Osteoblast (primary cell): ENCODE measurements at places on chromosomes 4 and X. TPM values are rescaled to one million over a fixed set of nuclear protein-coding genes. Genes with fewer than 3 reads are reported as not detected.

- peaks cover 40% of the 10 kb centered on the region for H3K27me3 ChIP-seq
- no peak overlapping the region for H3K27ac ChIP-seq
- H3K36me3 ChIP-seq, result no peaks in the 10 kb centered on the region
These were observed 4.7 kb downstream of the NKX1-1 start for GRCh38 chr4:1401409-1402020.

- no peaks in the 10 kb centered on the region for H3K36me3 ChIP-seq
- no peak overlapping the region for H3K4me3 ChIP-seq
- no peaks in the 10 kb centered on the region for H3K27me3 ChIP-seq
- no peak overlapping the region for H3K27ac ChIP-seq
- DNase-seq, result peak; percentile 78
- H3K4me1 ChIP-seq, result no peaks in the 10 kb centered on the region
These were observed 214.5 kb downstream of the KIT start for GRCh38 chr4:54872261-54872660.

GRCh38 chr4:94477227-94477626 lies 25.5 kb downstream of the PDLIM5 start:
- no peak for DNase-seq
- H3K4me3 ChIP-seq, result no peak overlapping the region
- peak overlapping the region; percentile 34 for H3K27ac ChIP-seq
- H3K27me3 ChIP-seq, result no peaks in the 10 kb centered on the region
- no peaks in the 10 kb centered on the region for H3K36me3 ChIP-seq

The ABLIM2 gene
- 0.29 and 0.36 TPM in 2 replicates for total RNA-seq

The MSX1 gene
- total RNA-seq, result 2.9 and 3.8 TPM in 2 replicates

The RTL3 gene
- under 0.01 TPM in 1 of 2 replicates, not detected in the other for total RNA-seq

GRCh38 chr4:13601848-13602247 lies 25.7 kb downstream of the BOD1L1 start:
- no peak overlapping the region for H3K4me3 ChIP-seq
- no peak overlapping the region for H3K27ac ChIP-seq
- DNase-seq, result no peak
- peaks cover 6% of the 10 kb centered on the region for H3K4me1 ChIP-seq

DNA sequence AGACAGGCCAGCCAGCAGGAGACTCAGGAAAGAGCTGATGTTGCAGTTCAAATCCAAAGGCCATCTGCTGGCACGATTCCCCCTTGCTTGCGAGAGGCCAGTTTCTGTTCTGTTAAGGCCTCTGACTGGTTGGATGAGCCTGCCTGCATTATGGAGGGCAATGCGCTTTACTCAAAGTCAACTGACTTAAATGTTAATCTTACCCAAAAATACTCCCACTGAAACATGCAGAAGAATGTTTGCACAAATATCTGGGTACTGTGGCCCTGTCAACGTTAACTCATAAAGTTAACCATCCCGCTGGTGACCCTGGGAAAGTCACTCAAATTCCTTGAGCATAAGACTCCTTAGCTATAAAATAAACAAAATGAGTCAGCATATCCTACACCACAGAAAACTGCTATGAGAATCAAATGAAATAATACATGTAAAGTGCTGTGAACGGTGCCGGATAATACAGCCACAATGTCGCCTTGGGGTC lies 326.4 kb downstream of the EVC2 start:
- no peaks in the 10 kb centered on the region for H3K27me3 ChIP-seq
- H3K27ac ChIP-seq, result peak overlapping the region; percentile 55
- no peak overlapping the region for H3K4me3 ChIP-seq
- H3K4me1 ChIP-seq, result peaks cover 20% of the 10 kb centered on the region
- DNase-seq, result peak; percentile 89

- no peak for DNase-seq
- H3K27me3 ChIP-seq, result no peaks in the 10 kb centered on the region
- no peaks in the 10 kb centered on the region for H3K4me1 ChIP-seq
These were observed 43.2 kb downstream of the AKAP4 start for GRCh38 chrX:50157545-50158135.

DNA sequence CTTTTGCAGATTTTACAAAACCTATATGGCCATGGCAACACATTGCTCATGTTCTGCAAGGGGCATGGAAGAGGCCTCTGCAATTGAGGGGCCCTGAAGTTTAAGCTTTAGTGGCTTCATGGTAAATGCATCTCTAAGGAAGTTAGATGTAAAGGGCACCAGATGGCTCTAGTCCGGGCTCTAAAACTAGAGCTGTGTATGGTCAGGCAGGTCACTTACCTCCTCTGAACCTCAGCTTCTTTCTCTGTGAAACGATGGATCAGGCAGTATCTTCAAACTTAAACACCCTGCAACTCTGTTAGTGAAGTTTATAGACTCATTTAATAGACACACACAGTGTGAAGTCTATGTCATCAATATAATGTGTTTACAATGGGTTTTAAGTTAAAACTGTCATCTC lies 10.0 kb downstream of the MAGEB17 start:
- H3K4me3 ChIP-seq, result no peak overlapping the region
- H3K27ac ChIP-seq, result no peak overlapping the region
- H3K4me1 ChIP-seq, result no peaks in the 10 kb centered on the region

The MBNL3 gene
- 1.8 and 2.9 TPM in 2 replicates for total RNA-seq

The P2RY10 gene
- not detected in 2 replicates for total RNA-seq

DNA sequence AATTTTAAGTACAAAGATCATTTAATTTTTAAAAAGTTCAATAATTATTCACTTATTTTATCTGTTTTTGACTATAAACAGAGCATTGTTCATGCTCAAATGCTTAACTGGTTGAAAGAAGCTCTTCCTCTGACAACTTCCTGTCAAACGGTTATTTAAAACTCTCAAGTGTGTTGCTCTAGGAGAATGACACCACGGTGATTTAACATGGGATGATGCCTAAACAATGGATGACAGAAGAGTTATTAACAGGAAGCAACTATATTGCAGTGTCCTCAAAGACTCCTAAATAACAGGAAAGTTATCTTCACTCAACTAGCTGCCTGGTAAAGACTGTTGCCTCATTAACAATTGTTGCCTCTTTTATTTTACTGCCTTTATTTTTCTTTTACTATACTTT lies 509.6 kb downstream of the PACRGL start:
- H3K4me3 ChIP-seq, result no peak overlapping the region
- H3K27me3 ChIP-seq, result no peaks in the 10 kb centered on the region
- no peaks in the 10 kb centered on the region for H3K4me1 ChIP-seq
- H3K36me3 ChIP-seq, result no peaks in the 10 kb centered on the region
- H3K27ac ChIP-seq, result no peak overlapping the region

- H3K27me3 ChIP-seq, result no peaks in the 10 kb centered on the region
- H3K36me3 ChIP-seq, result no peaks in the 10 kb centered on the region
- no peaks in the 10 kb centered on the region for H3K4me1 ChIP-seq
These were observed 572.0 kb downstream of the INPP4B start for GRCh38 chr4:142274137-142274536.

The HELT gene
- total RNA-seq, result not detected in 2 replicates

- H3K27me3 ChIP-seq, result peaks cover 64% of the 10 kb centered on the region
- DNase-seq, result peak; percentile 35
- peak within 1 kb of the TSS; percentile 75 for H3K4me3 ChIP-seq
These were observed at the start of gene BTC for GRCh38 chr4:74794382-74795010. TSS of gene BTC (minus strand) at chr4:74794523. CDS start at chr4:74794325, 198 bp downstream.

The BEX1 gene
- 4.4 and 4.7 TPM in 2 replicates for total RNA-seq

- no peak overlapping the region for H3K4me3 ChIP-seq
- no peak for DNase-seq
- H3K27ac ChIP-seq, result no peak overlapping the region
These were observed 43.0 kb downstream of the SEPSECS start for GRCh38 chr4:25117274-25117673.

- DNase-seq, result peak; percentile 68
- H3K4me3 ChIP-seq, result no peak overlapping the region
- no peak overlapping the region for H3K27ac ChIP-seq
- no peaks in the 10 kb centered on the region for H3K4me1 ChIP-seq
- peaks cover 9% of the 10 kb centered on the region for H3K27me3 ChIP-seq
These were observed 13.5 kb downstream of the MSANTD1 start for GRCh38 chr4:3262208-3263052.

DNA sequence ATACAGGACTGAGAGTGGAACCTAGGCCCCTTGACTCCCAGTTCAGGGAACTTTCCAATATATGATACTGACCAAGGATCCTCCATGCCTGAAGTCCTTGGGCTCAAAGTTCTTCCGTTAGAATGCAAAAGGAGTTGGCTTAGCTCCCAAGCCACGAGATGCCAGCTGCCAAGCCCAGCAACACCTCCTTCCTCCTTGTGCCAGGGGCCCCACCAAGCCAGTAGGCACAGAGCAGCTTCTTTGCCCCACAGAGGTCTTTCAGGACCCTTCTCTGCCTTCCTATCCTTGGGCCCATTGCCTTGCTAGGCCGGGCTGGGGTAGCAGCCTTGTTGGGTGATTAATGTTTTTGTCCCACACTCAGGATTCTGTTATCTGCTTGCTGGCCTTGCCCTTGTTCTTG lies 105.6 kb downstream of the EFNB1 start:
- no peak for DNase-seq
- H3K36me3 ChIP-seq, result no peaks in the 10 kb centered on the region
- peaks cover 40% of the 10 kb centered on the region for H3K4me1 ChIP-seq

GRCh38 chr4:15719506-15719905 lies 16.6 kb downstream of the BST1 start:
- no peak overlapping the region for H3K27ac ChIP-seq
- no peaks in the 10 kb centered on the region for H3K27me3 ChIP-seq
- DNase-seq, result no peak
- H3K4me3 ChIP-seq, result no peak overlapping the region
- H3K4me1 ChIP-seq, result peaks cover 28% of the 10 kb centered on the region

The AKAP4 gene
- total RNA-seq, result not detected in 2 replicates

The SPACA5 gene
- not detected in 2 replicates for total RNA-seq

GRCh38 chr4:107743532-107743931 lies 23.5 kb upstream of the PAPSS1 start:
- peaks cover 14% of the 10 kb centered on the region for H3K4me1 ChIP-seq
- no peak for DNase-seq
- no peak overlapping the region for H3K27ac ChIP-seq
- H3K4me3 ChIP-seq, result no peak overlapping the region
- H3K27me3 ChIP-seq, result no peaks in the 10 kb centered on the region
- H3K36me3 ChIP-seq, result no peaks in the 10 kb centered on the region

GRCh38 chr4:4349867-4350266 lies 37.0 kb upstream of the NSG1 start:
- H3K36me3 ChIP-seq, result no peaks in the 10 kb centered on the region
- no peaks in the 10 kb centered on the region for H3K4me1 ChIP-seq
- DNase-seq, result no peak
- H3K27ac ChIP-seq, result no peak overlapping the region
- no peak overlapping the region for H3K4me3 ChIP-seq
- peaks cover 11% of the 10 kb centered on the region for H3K27me3 ChIP-seq

- no peak overlapping the region for H3K27ac ChIP-seq
- no peaks in the 10 kb centered on the region for H3K4me1 ChIP-seq
- H3K36me3 ChIP-seq, result peaks cover 4% of the 10 kb centered on the region
- no peak for DNase-seq
- H3K27me3 ChIP-seq, result no peaks in the 10 kb centered on the region
- H3K4me3 ChIP-seq, result no peak overlapping the region
These were observed 90.2 kb downstream of the TET2 start for GRCh38 chr4:105236916-105237311.

The NAP1L3 gene
- 12.4 and 14.1 TPM in 2 replicates for total RNA-seq

The SHISA3 gene
- total RNA-seq, result not detected in 2 replicates

GRCh38 chr4:185764876-185765275 lies 47.1 kb downstream of the SORBS2 start:
- H3K27ac ChIP-seq, result no peak overlapping the region
- H3K27me3 ChIP-seq, result no peaks in the 10 kb centered on the region
- no peak overlapping the region for H3K4me3 ChIP-seq
- DNase-seq, result no peak
- H3K4me1 ChIP-seq, result peaks cover 12% of the 10 kb centered on the region

GRCh38 chrX:39650768-39651347 lies 446.9 kb downstream of the BCOR start:
- no peaks in the 10 kb centered on the region for H3K36me3 ChIP-seq
- H3K4me3 ChIP-seq, result no peak overlapping the region
- H3K27ac ChIP-seq, result no peak overlapping the region

The HPGDS gene
- not detected in 2 replicates for total RNA-seq

- no peaks in the 10 kb centered on the region for H3K4me1 ChIP-seq
- no peak overlapping the region for H3K4me3 ChIP-seq
- H3K27me3 ChIP-seq, result no peaks in the 10 kb centered on the region
- DNase-seq, result no peak
- no peak overlapping the region for H3K27ac ChIP-seq
- H3K36me3 ChIP-seq, result no peaks in the 10 kb centered on the region
These were observed 447.3 kb downstream of the C4orf33 start for GRCh38 chr4:129543299-129543698.

The VEGFD gene
- under 0.01 and 0.36 TPM in 2 replicates for total RNA-seq

DNA sequence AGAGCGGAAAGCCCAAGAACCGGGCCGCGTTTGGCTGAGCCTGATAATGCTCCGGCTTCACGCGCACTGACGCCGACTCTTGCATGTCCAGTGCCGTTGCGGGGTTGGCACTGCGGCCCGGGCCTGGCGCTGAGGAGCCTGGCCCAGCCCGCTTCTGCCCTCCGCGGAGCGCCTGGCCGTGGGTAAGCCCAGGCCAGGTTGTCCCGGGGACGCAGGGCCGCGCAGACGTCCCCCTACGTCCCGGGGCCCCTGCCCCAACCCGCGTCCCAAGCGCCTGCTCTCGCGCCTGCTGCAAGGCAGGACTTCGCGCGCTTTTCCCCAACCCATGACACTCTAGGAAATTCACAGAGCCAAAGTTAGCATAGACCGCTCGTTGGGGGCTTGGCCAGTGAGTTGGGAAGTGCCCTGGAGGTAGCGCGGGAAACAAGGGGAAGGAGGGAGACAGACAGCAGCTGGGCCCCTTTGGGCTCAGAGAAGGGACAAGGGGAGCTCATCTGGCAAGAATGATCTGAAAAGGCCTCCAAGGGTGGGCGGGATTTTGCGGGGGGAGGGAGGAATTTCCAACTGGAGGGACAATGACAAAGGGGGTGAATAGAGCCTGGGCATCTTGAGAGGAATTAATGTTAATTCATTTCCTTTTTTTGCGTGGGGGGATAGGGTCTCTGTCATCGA lies 665 bp upstream of the LRPAP1 start:
- peaks cover 15% of the 10 kb centered on the region for H3K4me1 ChIP-seq
- peak overlapping the region; percentile 95 for H3K4me3 ChIP-seq
- peaks cover 4% of the 10 kb centered on the region for H3K36me3 ChIP-seq
- no peak overlapping the region for H3K27ac ChIP-seq

- no peak for DNase-seq
- no peaks in the 10 kb centered on the region for H3K36me3 ChIP-seq
- no peak overlapping the region for H3K4me3 ChIP-seq
These were observed 42.2 kb downstream of the PPM1K start for GRCh38 chr4:88242144-88242543.

- no peaks in the 10 kb centered on the region for H3K27me3 ChIP-seq
- no peak overlapping the region for H3K27ac ChIP-seq
- H3K4me3 ChIP-seq, result no peak overlapping the region
- H3K4me1 ChIP-seq, result no peaks in the 10 kb centered on the region
These were observed 20.0 kb downstream of the PHOX2B start for GRCh38 chr4:41728573-41728913.

- no peaks in the 10 kb centered on the region for H3K27me3 ChIP-seq
- no peaks in the 10 kb centered on the region for H3K36me3 ChIP-seq
- peak overlapping the region; percentile 22 for H3K4me3 ChIP-seq
These were observed 5.7 kb downstream of the TCEANC start for GRCh38 chrX:13658602-13659001.

GRCh38 chr4:30912098-30912714 lies 192.0 kb downstream of the PCDH7 start:
- DNase-seq, result no peak
- H3K36me3 ChIP-seq, result no peaks in the 10 kb centered on the region
- H3K27ac ChIP-seq, result no peak overlapping the region
- no peak overlapping the region for H3K4me3 ChIP-seq
